Right atrium auricular region (tissue), 2 donors: ENCODE measurements at places on chromosomes 13 and 19. TPM values are rescaled to one million over a fixed set of nuclear protein-coding genes. Genes with fewer than 3 reads are reported as not detected.
A peak's percentile ranks its signal among the peaks of the same experiment; 100 is the strongest.

DNA sequence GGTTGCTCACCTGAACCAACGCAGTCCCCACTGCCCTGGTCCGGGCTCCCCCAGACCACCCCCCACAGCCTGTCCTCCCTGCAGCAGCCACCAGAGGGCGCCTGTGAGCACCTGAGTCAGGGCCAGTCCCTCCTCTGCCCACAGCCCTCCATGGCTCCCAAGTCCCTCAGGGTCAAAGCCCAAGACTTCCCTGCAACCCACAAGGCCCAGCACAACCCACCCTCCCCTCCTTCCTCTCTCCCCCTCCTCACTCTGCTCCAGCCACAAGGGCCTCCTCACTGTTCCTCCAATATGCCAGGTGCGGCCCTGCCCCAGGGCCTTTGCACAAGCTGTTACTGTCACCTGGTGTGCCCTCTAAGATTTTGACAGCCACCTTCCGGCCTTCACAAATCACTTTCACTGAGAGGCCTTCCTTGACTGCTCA lies 10.9 kb downstream of the GNA15 start:
- DNase-seq, result no peak

The ZNF222 gene
- total RNA-seq, result 2.4 TPM

The IQCN gene
- total RNA-seq, result 1.5 TPM

The MADCAM1 gene
- total RNA-seq, result not detected

The PLIN5 gene
- total RNA-seq, result 21.4 TPM

GRCh38 chr19:38392707-38393308 lies 4.3 kb downstream of the SPRED3 start:
- no peak for DNase-seq

The HRC gene
- 1,164 TPM for total RNA-seq

GRCh38 chr13:94228763-94229162 lies 250.7 kb downstream of the DCT start:
- no peak for DNase-seq

DNA sequence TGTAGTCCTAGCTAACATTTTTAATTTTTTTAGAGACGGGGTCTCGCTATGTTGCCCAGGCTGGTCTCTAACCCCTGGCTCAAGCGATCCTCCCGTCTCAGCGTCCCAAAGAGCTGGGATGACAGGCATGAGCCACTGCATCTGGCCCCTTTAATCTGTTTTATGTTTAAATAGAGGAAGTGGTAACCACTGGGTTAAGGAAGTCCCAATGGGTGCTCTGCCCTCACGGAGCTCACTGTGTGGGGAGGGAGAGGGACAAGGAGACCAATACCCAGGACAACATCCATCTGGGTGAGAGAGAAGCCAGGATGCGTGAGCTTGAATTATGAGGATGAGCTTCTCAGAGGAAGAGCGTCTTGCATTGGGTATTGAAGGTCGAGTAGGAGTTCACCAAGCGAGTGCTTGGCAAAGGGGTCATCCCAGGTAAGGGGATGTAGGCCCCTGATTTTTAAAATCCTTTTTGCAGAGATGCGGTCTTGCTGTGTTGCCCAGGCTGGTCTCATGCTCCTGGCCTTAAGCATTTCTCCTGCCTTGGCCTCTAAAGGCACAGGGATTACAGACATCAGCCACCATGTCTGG lies 13.8 kb downstream of the YJU2 start:
- no peak for DNase-seq

DNA sequence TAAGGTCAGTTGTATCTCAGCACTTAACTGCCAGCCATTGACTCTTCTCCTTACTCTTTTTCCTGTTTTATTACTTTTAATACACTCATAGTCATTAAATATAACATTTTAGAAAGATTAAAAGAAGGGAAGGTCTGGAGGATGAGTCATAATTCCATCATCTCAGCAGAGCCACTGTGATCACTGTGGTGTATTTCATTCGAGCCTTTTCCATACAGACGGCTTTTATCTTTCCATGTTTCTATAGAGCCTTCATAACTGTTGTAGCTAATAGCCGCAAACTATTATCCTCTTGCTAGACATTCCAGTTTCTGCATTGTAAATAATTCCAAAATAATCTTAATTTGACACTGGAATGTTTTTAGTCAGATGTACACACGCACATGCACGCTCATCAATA lies 4.7 kb upstream of the FLT1 start:
- no peak for DNase-seq

DNA sequence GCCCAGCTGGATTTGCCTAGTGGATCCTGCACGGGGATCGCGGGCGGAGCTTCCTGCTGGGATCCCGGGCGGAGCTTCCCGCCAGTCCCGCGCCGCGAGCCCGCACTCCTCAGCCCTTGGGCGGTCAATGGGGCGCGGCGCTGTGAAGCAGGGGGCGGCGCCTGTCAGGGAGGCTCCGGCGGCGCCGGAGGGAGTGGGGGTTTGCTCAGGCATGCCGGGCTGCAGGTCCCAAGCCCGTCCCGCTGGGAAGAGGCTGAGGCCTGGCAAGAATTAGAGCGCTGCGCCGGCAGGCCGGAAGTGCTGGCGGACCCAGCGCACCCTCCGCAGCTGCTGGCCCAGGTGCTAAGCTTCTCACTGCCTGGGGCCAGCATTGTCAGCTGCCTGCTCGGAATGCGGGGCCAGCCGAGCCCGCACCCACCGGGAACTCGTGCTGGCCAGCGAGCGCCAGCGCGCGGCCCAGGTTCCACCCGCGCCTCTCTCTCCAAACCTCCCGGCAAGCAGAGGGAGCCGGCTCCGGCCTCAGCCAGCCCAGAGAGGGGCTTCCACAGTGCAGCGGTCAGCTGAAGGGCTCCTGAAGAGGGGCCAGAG lies 119.6 kb downstream of the PRR20E start:
- DNase-seq, result no peak

DNA sequence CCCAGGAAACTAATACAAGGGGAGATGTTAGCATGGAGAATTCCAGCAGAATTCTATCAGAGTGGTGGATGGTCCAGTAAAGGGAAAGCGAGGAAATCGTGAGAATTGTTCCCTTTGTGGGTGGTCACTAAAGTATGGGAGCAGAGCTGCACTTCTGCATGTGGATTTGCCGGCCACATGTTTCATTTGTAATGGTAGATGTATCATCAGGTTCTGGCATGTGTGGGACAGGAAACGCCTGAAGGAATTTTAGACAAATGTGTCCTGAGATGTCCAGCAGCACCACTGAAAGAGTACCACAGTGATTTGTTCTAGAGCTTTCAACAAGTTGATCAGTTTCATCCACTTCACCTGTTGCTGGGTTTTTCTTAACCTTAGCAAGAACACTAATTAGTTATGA lies 308.4 kb downstream of the SHISA2 start:
- DNase-seq, result no peak

DNA sequence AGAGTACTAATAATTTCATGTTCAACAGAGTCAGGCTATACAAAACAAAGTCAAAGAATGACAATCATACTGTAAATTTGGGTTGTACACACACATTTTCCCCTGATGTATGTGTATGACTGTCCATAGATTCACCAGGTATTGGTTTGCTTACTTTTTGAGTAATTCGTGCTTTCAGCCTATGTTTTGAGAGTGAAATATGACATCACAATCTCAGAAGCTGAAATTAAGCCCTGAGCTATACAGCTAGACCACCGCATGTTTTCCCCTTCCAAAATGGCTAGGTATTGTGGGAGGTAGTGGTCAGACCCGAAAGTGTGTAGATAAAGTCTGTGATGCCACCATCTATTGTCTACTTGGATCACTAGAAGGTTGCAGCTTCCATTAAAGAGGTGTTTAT lies 102.8 kb downstream of the KATNAL1 start:
- no peak for DNase-seq

DNA sequence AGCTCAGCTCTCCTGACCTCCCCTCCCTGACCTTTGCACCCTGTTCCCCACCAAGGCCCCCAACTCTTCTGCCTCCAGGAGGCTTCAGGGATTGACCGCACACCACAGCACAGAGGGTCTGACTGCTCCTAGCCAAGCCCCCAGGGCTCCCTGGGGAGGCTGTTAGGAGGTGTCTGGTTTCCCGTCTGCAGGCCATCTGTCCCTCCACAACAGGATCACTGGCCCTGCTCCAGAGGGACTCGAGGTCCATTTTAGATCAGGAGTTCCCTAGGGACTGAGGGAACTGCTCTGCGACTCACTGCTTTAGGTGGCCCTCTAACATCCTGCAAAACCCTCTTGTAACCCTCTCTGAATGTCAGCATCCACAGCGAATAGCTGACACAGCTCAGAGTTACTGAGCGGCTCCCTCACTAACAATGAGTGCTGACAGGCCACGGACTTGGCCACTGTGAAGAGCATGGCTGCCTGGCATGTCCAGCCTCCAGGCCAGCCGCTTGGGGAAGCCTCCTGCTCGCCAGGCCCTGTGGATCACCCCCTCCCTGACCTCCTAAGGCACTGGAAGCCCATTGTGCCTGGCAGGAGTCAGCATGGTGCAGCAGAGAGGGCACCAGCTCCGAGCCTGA lies 17.7 kb downstream of the GRIK5 start:
- DNase-seq, result no peak

The ZNF284 gene
- 1.6 TPM for total RNA-seq

The KIRREL2 gene
- 0.51 TPM for total RNA-seq

DNA sequence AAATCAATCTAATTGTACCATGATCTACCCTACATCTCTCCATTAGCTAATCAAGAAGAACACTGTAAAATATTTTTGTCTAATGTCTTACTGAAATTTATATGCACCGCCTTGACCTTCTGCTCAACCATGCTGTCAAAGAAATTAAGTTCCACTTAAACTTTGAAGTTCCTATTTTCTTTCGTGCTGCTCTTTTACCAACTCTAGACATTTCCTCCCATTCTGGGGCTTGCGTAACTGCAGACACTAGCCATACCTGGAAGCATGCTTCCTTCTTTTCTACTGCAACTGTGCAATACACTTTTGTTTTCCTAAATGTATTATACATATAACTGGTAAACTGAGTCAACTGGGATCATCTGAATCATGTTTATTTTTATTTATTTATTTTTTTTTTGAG lies 8.5 kb upstream of the UBE2L5 start:
- DNase-seq, result no peak

The DMKN gene
- 6.9 TPM for total RNA-seq

DNA sequence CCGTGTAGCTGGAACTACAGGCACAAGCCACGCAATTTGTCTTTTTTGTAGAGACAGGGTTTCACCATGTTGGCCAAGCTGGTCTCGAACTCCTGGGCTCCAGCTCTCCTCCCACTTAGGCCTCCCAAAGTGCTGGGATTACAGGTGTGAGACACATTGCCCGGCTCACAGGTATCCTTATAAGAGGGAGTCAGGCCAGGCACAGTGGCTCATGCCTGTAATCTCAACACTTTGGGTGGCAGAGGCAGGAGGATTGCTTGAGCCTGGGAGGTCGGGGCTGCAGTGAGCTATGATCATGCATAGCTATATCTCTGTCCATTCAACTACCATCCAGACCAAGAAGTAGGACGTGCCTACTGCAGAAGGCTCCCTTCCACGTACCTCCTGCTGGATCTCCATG lies 10.2 kb upstream of the IGLON5 start:
- DNase-seq, result no peak

The FCER2 gene
- not detected for total RNA-seq

- no peak for DNase-seq
Observed at GRCh38 chr13:94959626-94960025, 247.3 kb upstream of the SOX21 start.

The RAB3A gene
- 27.0 TPM for total RNA-seq

DNA sequence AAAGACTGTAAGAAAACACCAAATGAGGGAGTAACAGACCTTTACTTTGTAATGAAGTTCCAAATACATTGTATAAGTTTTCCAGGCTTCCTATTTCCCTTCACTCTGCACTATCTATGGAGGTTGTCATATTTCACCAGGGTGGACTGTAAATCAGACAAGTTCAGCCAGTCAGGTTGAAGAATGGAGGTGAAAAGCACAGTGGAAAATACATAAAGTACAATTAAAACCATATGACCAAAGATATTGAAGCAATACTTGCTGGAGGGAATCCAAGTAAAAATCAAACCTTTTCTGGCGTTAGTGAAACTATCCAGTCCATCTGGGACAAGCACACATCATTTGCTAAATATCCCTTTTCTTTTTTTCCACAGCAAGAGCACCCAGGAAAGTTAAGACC lies 3.2 kb downstream of the LHFPL6 start:
- DNase-seq, result no peak

GRCh38 chr19:32662186-32662585 lies 12.8 kb downstream of the ANKRD27 start:
- no peak for DNase-seq

- DNase-seq, result no peak
Observed at GRCh38 chr13:73171271-73171682, 112.5 kb downstream of the KLF5 start.

- DNase-seq, result peak; percentile 71
Observed at GRCh38 chr13:106570299-106570852, 2.4 kb upstream of the ARGLU1 start.

- DNase-seq, result peak; percentile 40
Observed at GRCh38 chr13:24618011-24618955, 61.9 kb upstream of the ATP12A start.

- peak; percentile 64 for DNase-seq
Observed at GRCh38 chr13:39321574-39321973, 281.4 kb downstream of the LHFPL6 start.

The PSG1 gene
- not detected for total RNA-seq

- DNase-seq, result no peak
Observed at GRCh38 chr13:23086968-23087623, 93.7 kb upstream of the SGCG start.

The TMEM86B gene
- not detected for total RNA-seq

GRCh38 chr13:102399791-102400674 lies 1.8 kb downstream of the FGF14 start:
- DNase-seq, result no peak

- DNase-seq, result no peak
Observed at GRCh38 chr13:95121516-95121915, 179.7 kb downstream of the ABCC4 start.

The IRF3 gene
- 33.2 TPM for total RNA-seq

The ZNF556 gene
- total RNA-seq, result not detected

DNA sequence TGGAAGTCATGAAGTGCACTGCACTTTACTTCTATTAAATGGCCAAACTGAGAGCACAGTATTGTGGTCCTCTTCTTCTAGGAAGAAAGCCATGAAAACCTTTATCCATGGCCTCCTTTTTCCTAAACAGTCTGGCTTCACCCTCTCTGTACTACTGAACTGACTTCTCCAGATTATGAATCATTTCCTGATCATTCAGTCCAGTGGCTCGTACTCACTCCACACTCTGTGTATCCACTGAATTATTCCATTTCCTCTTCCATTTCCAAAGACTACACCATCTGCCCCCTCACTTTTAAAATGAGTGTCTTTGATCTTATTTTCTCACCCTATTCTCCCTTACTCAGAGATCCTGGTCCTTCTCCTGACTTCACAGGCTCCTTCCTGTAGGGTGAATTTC lies 29.7 kb upstream of the FREM2 start:
- DNase-seq, result no peak

- DNase-seq, result peak; percentile 75
Observed at GRCh38 chr13:112748947-112749735, 59.3 kb downstream of the ATP11A start.

The SLITRK1 gene
- total RNA-seq, result not detected
